ENCODE measurements at places on chromosomes 6 and 20.

GRCh38 chr6:78835817-78836216 is 31.5 kb upstream of the IRAK1BP1 start:
- DNase-seq, result no peak

DNA sequence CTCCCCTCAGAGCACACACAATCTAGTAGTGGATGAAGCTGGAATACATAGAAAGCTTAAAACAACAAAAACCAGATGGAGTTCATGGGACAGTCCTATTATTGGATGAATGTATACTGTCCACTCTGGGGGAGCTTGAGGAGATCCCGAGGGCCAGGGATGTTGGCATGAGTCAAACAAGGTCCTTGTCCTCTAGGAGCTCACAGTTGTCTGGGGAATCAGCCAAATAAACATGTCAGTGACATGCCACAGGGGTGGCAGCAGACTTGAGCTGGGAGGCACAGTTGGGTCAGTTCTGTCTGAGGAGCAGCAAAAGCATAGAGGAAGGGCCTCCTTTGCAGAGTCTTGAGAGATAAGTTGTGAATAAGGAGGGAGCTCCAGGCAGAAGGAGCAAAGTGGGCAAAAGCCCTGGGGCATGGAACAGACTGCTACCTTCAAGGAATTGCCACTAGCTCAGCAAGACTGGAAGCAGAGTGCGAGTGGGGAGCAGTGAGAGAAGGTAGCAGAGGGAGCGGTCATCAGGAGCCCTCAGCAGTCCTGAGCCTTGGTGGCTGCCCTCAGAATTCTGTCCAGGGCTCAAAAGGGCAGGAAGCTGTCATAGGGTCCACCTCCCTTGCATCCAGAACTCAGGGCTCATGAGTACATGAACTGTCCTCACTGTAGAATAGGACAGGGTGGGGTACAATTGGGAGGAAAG is 22.1 kb downstream of the L3MBTL1 start:
- no peak for DNase-seq

DNA sequence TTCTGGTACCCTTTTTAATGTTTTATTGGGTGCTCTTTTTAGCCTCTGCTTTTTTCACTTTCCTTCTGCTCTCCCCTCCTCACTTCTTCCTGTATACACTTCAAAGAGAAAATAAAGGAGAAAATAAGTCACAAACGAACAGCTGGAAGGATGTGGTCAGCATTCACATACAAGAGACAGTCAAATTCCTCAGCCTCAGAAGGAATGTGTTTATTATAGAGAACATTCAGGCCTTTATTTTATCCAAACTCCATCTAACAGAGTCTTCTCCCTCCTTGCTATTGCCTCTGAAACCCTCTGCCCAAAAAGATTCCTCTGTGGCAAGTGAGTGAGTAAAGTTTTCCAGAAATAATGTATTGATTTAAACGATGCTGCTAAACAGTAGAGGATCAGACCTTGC is 490.4 kb downstream of the FRK start:
- DNase-seq, result no peak

DNA sequence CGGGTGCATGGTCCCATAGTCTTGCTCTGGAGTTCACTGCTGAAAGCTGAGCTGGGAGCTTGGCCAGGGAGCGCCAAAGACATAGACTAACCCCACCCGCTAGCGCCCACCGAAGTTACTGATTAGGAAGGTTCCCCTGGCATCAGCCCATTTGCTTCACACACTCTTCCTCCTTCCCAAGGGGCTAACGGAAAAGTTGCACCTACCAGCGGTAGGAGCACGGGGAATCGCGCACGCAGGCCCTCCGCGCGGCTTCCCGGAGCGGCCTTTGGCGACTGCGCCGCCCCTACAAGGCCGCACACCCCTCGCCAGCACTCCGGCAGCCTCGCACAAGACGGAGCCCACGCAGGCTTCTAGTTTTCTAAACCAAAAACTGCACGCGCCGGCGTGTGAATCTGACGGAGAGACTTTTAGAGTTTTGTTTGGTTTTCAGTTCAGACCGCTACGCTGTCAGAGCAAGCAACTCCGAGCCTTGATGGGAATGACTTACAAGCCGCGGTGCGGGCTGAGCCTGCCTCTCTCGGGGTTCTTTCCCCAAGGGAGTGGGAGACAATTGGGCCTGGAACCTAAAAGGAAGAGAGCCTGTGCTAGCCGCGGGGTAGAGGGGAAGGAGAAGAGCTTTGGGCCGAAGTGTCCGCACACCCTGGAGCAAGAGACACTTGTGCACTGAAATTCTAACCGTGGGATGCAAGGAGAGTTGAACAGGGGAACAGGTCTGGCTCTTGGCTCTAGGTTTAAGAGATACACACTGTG is 891 bp upstream of the POU3F2 start:
- peak; percentile 47 for DNase-seq

GRCh38 chr6:170289951-170290295 is 955 bp downstream of the DLL1 start:
- DNase-seq, result no peak

DNA sequence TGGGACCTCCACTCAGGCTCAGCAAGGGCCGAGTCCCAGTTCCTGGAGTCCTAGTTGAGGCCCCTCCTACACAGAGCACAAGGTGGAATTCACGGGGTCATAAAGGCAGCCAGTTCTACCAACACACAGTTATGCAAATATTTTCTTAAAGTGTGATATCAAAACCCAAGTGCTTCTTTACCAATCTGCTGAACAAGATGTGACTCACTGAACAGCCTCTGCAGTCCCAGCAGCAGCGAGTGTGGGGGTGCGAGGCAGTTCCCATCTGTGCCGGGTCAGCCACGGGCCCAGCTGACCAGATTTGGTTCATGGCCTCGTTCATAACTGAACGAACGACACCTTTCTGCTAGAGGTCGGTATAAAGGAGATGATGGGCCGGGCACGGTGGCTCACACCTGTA is 4.5 kb upstream of the TCEA2 start:
- DNase-seq, result no peak

DNA sequence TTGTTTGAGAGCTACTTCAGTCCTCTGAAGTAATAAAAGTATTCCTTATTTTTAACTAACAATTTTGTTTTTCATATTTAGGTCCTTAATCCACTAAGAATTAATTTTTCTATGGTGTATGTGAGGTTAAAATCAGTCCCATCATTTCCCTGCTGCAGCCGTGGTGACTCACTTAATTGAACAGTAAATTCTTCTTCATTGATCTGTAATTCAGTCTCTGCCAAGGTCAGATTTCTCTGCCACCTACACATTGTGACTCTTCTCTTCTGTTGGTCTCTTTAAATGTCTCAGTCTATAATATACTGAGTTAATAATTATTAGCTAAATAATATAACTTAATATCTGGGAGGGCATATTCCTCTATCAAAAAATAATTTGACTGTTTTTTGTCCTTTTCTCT is 262.3 kb downstream of the UTRN start:
- no peak for DNase-seq

Data from NCI-H1092 (cell line).